ENCODE measurements at places on chromosomes 3 and 15.

GRCh38 chr3:21174461-21174860 lies 576.5 kb downstream of the ZNF385D start:
- peak; percentile 3 for DNase-seq

GRCh38 chr3:152365766-152366593 lies 97.3 kb downstream of the MBNL1 start:
- DNase-seq, result peak; percentile 52

DNA sequence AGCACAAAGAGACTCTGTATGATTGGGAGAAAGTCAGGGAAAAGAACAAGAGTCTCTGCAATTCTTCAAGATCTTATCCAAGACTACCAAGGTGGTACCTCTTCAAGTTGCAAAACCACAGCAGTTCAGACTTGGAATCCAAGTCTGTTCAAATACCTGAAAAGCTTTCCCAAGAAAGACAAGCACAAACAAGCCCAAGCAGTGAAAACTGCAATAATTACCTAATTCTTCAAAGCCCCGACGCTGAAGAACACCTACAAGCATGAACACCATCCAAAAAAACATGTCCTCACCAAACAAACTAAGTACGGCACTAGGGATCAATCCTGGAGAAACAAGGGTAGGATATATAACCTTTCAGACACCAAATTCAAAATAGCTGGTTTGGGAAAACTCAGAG lies 299.3 kb upstream of the ALCAM start:
- no peak for DNase-seq

DNA sequence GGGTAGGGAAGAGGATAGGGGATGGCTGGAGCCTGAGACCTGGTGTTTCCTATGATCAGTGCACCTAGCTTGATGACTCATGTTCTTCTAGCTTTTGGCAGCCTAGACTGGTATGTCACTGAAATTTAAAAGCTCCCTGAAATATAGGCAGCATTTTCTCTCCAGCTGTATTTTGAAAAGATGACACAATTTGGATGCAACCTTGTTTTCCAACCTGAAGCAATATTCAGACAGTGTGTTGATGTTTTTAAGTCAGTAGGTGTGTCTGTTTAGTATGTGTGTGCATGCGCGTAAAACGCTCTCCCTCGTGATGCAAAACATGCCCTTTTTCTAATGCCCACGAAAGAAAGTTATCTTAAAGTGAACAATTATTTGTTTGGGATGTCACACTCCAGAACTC lies 58.5 kb downstream of the RPL22L1 start:
- no peak for DNase-seq

- no peak for DNase-seq
Measured at GRCh38 chr3:188756241-188756640, 415.5 kb upstream of the TPRG1 start.

DNA sequence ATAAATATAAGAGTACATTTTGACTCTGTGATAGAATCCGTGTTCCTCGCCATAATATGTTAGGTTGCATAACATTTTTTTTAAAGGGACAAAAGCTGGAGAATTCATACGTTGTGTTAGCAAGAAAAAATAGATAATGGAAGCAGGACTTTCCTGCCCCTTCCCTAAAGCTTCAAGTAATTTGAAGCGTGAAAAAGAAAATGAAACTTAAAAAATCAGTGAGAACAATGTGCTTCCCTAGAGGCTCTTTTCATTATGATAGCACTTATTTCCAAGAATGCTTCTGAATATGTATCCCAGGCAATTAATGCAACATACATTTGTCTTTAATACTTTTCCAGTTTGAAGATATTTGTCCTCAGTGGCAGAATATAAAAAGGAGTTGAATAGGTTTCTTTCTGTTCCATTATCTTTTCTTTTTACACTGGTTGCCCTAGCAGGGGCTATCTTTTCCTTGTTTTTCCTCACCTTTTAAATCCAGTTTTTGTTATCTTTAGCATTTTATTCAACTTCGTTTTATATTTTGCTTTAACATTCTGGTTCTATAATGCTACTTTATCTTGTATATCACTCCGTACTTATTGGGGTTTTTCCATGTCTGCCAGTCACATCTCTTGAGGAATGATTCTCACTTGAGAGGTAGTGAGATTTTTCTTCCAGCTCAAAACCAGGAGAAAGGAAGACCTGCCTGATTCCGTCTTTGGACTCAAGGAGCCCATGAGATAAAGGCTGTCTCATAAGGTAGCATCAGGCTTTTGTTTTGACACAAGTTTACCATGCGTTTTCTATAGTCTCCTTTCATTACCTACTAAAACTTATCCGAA lies 113.8 kb downstream of the MBNL1 start:
- DNase-seq, result no peak

- peak; percentile 22 for DNase-seq
Measured at GRCh38 chr3:179304605-179305004, 18.2 kb upstream of the ZNF639 start.

GRCh38 chr3:45917146-45917898 lies 25.9 kb upstream of the CXCR6 start:
- DNase-seq, result no peak

GRCh38 chr3:69665026-69665737 lies 74.1 kb upstream of the MITF start:
- DNase-seq, result peak; percentile 82

- DNase-seq, result no peak
Measured at GRCh38 chr3:169472259-169472900, 191.1 kb downstream of the MECOM start.

- DNase-seq, result peak; percentile 36
Measured at GRCh38 chr15:90545095-90545494, 15.4 kb downstream of the CRTC3 start.

DNA sequence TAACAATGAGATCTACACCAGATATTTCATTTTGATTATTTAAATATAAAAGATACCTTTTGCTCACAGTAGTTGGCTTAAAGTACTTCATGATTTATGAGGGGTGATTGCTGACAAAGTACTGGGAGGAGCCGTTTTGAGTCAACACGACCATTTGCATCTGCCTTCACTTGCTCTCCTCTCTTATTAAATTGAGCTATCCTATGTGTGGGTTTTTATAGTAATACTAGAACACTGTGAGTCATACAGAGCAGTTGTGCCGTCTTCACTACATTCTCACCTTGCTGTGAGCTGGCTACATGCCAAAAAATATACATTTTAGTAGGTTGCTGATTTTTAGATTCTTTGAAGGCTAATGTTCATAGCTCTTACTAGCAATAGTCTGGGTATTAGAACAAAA lies 161.2 kb downstream of the ALCAM start:
- DNase-seq, result peak; percentile 32

DNA sequence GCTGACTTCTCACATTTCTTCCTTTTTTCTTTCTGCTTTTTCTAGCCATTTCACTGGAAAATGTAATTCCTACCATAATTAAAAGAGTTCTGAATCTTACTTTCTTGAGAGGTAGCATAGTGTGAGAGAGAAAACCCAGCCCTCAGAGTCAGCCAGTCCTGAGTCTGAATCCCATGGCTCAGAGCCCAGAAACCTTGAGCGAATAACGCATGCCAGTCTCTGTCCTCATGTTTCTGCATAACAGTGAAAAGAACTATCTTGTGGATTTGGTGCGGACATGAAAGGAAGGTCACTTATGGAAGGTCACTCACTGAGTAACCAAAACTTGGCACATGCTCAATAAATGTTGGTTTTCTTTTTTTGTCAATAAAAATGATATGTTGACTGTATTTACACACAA lies 29.3 kb upstream of the SLCO3A1 start:
- no peak for DNase-seq

GRCh38 chr15:39770748-39771689 lies 11.6 kb downstream of the FSIP1 start:
- peak; percentile 83 for DNase-seq

- DNase-seq, result peak; percentile 23
Measured at GRCh38 chr3:133443649-133444422, 44.0 kb downstream of the BFSP2 start.

GRCh38 chr3:119300991-119301391 lies 6.8 kb downstream of the ARHGAP31 start:
- DNase-seq, result peak; percentile 43

DNA sequence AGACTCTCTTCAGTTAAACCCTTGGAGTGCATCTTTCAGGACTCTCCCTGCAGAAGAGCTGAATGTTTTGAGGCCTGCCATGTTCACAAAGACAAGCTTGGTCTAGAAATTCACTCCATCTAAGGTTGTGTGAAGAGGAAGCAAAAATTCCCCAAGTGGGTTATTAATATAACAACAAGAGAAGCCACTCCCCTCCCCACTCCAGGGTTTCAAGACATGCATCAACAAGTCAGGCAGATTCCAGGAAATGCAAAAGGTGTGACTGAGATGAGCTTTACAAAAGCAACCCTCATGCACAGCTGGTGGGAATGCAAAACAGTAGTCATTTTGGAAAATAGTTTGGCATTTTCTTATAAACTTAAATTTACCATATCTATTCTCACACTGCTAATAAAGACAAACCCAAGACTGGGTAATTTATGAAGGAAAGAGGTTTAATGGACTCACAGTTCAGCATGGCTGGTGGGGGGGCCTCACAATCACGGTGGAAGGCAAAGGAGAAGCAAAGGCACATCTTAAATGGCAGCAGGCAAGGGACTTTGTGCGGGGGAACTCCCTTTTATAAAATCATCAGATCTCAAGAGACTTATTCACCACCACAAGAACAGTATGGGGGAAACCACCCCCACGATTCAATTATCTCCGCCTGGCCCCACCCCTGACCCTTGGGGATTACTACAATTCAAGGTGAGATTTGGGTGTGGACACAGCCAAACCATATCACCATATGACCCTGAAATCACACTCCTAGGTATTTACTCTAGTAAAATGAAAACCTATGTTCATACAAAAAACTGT lies 31.3 kb downstream of the TARS3 start:
- DNase-seq, result peak; percentile 32

DNA sequence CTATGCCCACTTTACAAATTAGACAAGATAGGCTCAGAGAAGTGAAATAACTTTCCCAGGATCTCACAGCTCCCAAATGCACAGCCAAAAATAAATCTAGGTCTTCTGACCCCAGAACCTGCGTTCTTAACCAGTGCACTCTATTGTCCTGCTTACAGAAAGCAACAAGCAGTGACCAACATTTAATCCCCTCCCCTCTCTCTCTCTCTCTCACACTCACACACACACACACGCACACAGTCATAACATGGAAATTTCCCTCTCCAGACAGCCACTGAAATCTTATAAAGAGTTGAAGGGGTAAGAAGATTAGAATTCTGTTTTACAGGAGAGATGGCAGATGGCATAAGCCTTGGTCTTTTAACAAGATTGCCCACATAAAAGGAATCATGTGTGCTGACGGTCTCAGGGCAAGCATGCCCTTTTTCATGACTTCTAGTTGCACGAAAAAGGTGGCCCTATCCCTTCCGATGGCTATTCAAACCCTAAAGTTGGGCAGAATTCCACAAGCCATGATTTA lies 29.4 kb downstream of the EOGT start:
- no peak for DNase-seq

DNA sequence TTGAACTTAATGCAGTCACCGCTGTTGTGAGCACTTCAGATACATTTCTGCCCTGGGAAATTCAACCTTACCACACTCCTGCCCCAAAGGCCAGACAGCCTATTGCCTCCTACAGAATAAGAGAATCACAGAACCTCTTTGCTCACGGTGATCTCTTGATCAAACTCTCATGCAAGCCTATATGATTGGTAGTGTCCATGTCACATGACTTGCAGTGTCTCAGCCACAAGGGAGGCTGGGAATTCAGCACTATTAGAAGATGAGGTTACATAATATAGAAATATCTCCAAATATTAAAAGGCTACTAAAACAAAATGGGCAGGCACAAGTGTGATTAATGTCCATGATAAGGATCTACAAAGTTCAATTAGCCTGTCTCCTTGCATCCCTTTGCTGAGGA lies 3.8 kb upstream of the PCOLCE2 start:
- no peak for DNase-seq

GRCh38 chr15:52805351-52806283 lies 15.5 kb upstream of the ONECUT1 start:
- DNase-seq, result no peak

- peak; percentile 34 for DNase-seq
Measured at GRCh38 chr3:45553469-45553974, 41.0 kb upstream of the LIMD1 start.

- no peak for DNase-seq
Measured at GRCh38 chr3:141255137-141255845, 23.7 kb downstream of the PXYLP1 start.

DNA sequence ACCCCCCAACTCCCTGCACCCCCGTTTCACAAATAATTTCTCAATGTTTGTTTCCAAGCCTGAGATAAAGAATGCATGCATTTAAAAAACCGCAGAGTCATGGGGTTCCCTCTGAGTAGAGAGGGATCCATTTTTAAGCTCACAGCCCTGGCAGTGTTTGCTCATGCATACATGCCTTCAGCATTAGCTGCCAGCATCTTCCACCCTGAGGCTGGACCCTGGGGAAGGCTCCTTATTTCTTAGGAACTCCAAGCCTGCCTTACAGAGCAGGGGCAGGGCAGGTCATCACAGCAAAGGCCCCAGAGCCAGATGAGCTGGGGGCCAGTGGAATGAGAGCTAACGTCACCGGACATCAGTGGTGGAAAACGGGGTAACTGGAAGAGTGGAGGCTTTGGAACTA lies 31.3 kb downstream of the TLE3 start:
- DNase-seq, result peak; percentile 36

DNA sequence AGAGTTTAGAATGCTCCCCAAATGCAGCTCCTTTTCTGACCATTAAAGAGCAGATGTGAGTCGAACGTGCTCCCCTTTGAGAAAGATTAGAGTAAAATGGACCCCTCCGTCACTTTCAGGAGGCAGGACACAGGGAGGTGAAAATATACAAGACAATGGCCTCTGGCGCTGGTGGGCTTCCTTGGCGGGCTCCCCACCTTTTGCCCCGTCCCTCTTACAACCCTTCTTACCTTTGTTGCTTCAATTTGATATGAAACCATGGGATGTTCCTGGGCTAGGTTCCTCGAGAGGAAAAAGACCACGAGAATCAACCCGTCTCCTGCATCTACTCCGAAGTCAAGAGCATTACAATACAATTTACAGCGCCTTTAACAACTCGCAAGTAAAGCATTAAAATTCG lies 214.2 kb downstream of the MEIS2 start:
- no peak for DNase-seq

GRCh38 chr3:43892526-43892925 lies 201.8 kb downstream of the ABHD5 start:
- DNase-seq, result no peak

DNA sequence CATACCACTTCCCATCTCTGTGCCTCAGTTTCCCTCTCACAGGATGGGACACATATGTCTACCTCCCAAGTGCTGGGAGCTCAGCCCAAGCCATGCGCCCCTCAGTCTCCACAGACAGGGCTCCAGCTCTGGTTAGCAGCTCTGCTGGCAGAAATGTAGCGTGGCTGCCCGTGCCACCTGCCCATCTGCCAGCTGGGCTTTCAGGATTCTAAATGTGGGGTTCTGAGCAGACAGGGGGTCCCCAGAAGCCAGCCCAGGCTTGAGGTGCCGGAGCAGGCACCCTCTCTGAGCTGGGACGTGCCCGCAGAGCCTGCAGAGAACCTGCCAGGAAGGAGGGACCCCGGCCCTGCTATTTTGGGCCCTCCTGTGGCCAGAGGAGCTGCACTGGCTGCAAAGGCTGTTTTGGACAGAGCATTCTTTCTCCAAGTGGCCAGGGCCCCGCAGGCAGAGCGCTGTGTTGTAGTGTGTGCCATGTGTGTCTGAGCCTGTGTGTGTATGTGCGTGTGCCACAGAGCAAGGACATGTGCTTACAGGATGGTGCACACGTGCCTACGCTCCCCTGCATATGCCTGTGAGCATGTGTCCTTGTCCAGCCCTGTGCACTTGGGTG lies 31.7 kb downstream of the PSTPIP1 start:
- DNase-seq, result no peak

Data from fibroblast of skin of back (primary cell).